ENCODE measurements at places on chromosomes 12 and 14. TPM values are rescaled to one million over a fixed set of nuclear protein-coding genes. Genes with fewer than 3 reads are reported as not detected.

DNA sequence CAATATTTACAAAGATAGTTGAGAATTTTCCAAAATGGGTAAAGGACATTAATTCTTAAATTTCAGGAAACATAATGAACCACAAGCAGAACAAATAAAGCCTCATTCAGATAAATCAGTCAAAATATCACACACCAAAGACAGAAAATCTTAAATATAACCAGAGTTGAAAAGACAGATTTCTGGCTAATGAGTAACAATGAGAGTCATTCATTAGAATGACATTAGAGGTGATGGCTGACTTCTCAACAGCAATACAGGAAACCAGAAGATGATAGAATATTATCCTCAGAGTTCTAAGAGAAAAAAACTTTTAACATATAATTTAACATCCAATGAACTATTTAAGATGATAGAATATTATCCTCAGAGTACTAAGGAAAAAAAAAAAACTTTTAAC lies 124.2 kb downstream of the DENND5B start:
- no peak for DNase-seq

GRCh38 chr12:68565391-68565903 lies 45.3 kb upstream of the RAP1B start:
- no peak for DNase-seq

The MYF5 gene
- total RNA-seq, result 9.3 TPM

- no peak for DNase-seq
These were observed 52.6 kb downstream of the SEC23A start for GRCh38 chr14:39050389-39050788.

The PRIMA1 gene
- total RNA-seq, result 0.16 TPM

DNA sequence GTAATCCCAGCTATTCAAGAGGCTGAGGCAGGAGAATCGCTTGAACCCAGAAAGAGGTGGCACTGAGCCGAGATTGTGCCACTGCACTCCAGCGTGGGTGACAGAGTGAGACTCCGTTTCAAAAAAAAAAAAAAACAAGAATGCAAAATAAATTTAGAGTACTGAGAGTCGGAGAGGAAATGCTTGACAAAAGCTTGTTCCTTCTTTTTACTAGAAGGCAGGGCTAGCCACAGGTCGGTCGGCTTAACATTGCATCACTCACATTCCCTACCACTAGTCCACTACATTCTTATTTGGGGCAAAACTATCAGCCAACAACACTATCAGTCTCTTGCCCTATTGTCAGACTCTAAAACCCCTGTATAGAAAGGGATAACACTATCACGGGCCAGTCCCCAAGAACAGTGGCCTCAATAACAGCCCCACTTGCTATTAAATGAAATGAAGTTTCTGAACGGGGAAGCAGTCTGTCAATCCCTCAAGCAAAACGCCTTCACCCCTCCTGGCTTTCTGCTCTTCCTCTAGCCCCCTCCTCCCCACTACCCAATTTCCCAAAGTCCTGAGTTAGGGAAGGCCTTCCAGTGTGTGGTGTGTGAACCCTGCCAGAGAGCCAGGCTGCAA lies 1.0 kb downstream of the RNF41 start:
- no peak for DNase-seq

The CCDC77 gene
- total RNA-seq, result 20.2 TPM

The C12orf50 gene
- not detected for total RNA-seq

The KERA gene
- total RNA-seq, result not detected

- DNase-seq, result no peak
These were observed 3.0 kb upstream of the NPFF start for GRCh38 chr12:53510181-53510812.

The PRR4 gene
- total RNA-seq, result not detected

DNA sequence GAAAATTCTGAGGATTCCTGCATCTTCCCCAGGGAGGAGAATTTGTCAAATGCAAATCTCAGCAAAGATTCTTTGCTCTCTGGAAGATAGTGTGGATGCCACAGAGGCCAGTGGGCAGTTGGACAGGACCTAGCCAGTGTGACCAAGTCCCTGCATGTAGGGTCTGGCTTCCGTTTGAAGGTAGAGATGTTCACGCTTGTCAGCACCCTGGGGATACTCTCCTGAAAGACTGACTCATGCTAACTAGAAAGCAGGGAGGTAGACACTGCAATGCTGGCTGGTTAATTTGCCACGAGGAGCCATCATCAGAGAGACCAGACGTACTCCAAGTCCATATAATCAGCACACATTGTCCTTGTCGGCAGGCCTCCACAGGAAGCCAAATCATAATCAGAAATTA lies 130.1 kb downstream of the SAMD4A start:
- DNase-seq, result no peak

- no peak for DNase-seq
These were observed 1.1 kb downstream of the JAG2 start for GRCh38 chr14:105167303-105168092.

DNA sequence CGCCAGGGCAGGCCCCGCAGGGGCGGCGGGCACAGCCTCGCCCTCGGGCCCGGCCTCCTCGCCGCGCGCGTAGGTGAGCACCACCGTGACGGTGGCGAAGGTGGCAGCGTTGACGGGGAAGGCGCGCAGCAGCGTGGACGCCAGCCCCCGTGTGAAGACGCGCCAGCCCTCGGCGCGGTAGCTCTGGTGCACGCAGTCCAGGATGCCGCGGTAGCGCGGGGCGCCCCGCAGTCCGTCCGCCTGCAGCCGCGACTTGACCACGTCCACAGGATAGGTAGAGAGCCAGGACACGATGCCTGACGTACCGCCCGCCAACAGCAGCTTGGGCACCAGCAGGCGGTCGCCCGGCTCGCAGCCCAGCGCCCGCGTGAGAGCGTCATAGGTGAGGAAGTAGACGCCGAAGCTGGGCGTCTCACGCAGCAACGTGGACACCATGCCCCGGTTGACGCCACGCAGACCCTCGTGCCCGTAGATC lies 13.9 kb downstream of the SLC25A29 start:
- peak; percentile 12 for DNase-seq

GRCh38 chr14:90382491-90383125 lies 14.2 kb upstream of the CALM1 start:
- DNase-seq, result peak; percentile 67

The NTS gene
- total RNA-seq, result not detected

The MUCL1 gene
- total RNA-seq, result not detected

DNA sequence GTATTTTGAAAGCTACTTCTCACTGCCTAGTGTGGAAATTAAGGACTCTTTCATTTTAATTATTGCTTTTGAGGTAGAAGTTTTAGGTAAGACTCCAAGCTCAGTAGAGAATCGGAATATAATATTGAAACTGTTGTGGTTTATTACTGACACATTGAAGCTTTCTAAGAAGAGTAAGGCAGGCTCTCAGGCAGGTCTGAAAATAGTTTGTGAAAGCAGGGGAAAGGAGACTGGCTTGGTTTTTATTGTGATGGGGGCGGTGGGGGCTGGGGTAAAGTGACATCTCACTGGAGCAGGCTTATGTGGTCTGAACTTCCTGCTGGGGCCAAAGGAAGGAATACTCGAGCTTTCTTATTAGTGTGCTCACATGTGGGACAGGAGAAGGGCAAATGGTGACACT lies 79.5 kb downstream of the OTOGL start:
- DNase-seq, result no peak

DNA sequence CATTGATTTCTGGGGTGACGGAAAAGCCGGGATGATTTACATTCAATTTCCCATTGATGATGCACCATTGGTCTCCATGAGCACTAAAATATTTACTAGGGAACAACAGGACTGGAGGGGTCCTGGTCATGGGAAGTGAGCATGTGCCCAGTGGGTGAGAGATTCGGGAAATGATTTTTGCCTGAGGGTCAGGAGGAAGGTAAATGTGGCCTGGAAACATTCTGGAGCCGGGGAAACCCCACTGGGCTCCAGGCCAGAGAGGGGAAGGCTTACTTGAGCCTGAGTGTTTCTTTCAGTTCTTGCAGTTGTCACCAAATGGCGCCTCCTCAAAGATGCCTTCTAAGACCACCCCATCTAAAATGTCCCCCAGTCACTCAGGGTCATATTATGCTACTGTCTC lies 532.3 kb upstream of the TBX3 start:
- DNase-seq, result no peak

GRCh38 chr12:43806737-43807072 lies 588 bp upstream of the TWF1 start:
- DNase-seq, result no peak

DNA sequence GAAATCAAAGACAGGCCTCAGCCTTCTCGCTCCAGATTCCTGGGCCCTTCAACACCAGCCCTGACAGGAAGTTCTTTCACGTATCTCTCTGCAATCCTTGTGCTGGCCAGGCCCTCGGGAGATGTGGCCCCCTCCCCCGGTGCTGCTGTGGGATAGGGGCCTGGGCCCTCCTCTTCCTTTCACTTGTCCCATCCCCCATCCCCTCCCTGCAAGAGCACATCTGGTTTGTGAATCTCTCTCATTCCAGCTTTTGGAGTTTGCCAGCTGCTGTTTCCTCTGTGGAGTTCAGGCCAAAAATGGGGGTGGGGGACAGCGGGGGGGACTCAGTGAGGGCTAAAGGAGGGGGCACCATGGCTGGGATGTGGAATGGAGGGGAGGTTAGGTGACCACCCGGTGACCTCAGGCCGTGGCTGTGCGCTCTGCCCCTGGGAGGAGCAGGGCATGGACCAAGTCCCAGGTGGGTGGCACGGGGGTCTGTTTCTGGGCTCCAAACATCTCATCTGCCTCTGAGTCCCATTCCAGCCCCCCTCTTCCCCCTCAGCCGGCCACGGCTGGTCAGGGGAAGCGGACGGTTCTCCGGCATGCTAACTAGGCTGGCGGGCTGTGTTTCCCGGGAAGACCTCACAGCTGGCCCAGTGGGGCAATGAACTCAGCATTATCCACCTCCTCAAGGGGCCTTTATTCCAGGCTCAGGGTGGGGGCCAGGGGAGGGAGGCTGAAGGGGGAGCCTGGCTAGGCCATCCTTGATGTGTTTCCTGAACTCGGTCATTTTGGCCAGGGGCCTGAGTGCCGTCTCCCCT lies 7.4 kb downstream of the LRP1 start:
- DNase-seq, result no peak

DNA sequence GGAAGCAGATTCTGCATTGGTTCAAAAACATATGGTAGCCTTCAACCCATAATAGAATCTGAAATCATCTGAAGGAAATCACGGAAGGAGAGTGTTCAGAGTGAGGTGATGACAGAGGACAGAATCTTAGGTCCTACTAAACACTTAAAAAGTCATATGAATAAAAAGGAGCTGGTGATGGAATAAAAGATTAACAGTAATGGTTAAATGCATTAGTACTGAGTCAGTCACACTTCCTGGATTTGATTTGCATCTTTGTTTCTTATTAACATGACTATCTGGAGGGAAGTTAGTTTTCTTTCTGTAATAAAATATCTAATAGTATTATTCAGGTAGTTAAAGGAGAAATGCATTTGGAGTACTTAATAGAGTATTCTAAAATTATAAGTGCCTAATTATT lies 296.3 kb upstream of the ATXN7L3B start:
- no peak for DNase-seq
